ENCODE measurements at places on chromosomes 6 and 20. TPM values are rescaled to one million over a fixed set of nuclear protein-coding genes. Genes with fewer than 3 reads are reported as not detected.

Gene MBOAT1
- 10.7 TPM for total RNA-seq

Gene TMEM74B
- total RNA-seq, result 0.33 TPM

Gene CBLN4
- total RNA-seq, result not detected

Gene MOCS3
- 3.9 TPM for total RNA-seq

Gene CST4
- total RNA-seq, result not detected

Gene GSTA3
- not detected for total RNA-seq

Gene GPR63
- 1.8 TPM for total RNA-seq

Gene PPP1R16B
- 3.6 TPM for total RNA-seq

- H3K4me1 ChIP-seq, result no peaks in the 10 kb centered on the region
- no peak overlapping the region for H3K27ac ChIP-seq
- H3K36me3 ChIP-seq, result no peaks in the 10 kb centered on the region
- no peak for DNase-seq
- no peaks in the 10 kb centered on the region for H3K27me3 ChIP-seq
These were observed 479.4 kb upstream of the SLC35B3 start for GRCh38 chr6:8914700-8915099.

DNA sequence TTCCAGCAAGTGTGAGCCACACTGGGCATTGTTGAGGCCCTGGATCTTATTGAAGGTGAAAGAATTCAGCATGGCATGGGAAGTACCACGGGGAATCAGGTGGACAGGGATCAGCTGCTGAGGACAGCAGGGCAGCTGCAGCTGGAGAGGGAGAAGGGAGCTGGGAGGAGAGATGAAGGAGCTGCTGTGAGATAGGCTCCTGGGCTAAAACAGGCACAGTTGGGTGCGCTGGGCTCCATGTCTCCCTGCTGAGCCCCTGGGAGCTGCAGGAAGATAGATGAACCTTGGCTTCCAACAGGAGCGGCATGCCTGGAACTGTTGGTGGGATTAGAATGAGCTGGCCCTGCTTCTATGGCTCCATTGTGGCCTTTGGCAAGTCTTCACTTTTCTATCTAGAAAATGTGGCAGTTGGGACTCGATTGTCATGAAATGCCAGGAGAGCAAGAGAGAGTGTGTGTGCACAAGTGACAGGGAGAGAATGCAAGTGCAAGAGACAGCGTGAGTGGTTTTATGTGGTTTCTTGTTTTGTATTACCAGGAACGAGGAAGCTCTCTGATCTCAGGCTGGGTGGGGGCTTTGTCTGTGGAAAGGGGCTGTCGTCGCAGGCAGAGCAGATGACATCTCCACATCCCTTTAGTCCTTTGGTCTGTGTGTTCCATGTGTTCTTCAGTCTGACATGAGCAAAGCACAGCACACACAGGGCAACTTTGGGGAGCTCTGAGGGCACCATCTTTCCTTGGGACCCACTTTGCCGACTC lies 20.4 kb downstream of the SNPH start:
- H3K27me3 ChIP-seq, result no peaks in the 10 kb centered on the region
- H3K4me3 ChIP-seq, result no peak overlapping the region
- no peaks in the 10 kb centered on the region for H3K36me3 ChIP-seq
- H3K4me1 ChIP-seq, result no peaks in the 10 kb centered on the region
- no peak overlapping the region for H3K27ac ChIP-seq

DNA sequence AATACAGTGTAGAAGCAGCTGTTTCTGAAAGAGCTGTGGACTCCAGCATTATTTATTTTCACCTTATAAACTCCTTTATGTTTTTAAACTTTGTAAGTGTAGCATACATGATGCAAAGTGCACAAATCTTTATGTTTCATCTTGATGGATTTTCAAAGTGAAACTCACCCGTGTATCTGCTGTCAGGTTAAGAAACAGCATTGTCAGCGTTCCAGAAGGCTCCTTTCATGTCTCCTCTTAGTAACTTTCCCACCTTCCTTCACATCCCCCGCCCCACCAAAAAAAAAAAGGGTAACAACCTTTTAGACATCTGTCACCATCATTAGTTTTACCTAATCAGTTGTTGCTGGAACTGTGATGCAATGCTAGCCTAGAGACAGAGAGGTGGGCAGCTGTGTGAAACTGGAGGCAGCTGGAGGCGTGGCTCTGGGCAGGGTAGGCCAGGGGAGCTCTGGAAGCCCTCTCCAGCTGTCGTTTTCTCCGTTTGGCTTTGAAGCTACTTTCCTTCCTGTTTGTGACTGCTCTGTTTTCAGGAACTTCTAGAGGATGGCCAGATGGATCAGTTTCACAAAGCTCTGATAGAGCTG lies 7.2 kb downstream of the ACTR5 start:
- DNase-seq, result no peak
- H3K4me1 ChIP-seq, result no peaks in the 10 kb centered on the region
- H3K27ac ChIP-seq, result no peak overlapping the region
- no peaks in the 10 kb centered on the region for H3K27me3 ChIP-seq

- H3K27me3 ChIP-seq, result no peaks in the 10 kb centered on the region
- peak overlapping the region; percentile 96 for H3K4me3 ChIP-seq
- peaks cover 16% of the 10 kb centered on the region for H3K4me1 ChIP-seq
- peak overlapping the region; percentile 99 for H3K27ac ChIP-seq
These were observed 610 bp downstream of the ZNF217 start for GRCh38 chr20:53592992-53593465.

DNA sequence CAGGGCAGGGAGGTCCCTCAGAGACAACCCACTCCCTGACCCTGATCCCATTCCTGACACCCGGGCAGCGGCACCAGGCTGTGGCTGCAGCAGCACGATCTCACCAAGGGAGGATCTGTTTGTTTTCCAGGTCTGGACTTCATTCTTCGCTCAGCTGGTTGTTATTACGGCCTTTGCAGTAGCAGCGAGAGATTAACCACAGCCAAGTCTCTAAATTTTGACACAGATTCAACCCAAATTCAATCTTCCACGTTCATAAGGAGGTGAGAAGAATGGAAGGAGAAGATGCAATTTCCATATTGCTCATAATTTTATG lies 91.1 kb upstream of the THBS2 start:
- H3K4me3 ChIP-seq, result no peak overlapping the region
- H3K27me3 ChIP-seq, result no peaks in the 10 kb centered on the region

DNA sequence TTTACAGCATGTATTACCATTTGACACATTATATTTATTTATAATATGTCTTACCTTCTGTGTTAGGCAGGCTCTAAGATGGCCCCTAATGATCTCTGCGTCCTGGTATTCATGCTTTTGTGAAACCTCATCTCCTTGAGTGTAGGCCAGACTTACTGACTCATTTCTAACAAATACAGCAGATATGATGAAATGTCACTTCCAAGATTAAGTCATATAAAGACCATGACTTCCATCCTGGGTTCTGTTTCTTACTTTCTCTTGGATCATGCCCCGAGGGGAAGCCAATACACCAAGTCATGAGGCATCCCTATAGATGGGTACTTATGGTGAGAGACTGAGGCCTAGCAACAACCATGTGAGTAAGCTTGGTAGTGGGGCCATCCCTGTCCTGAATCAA lies 30.2 kb downstream of the ZHX3 start:
- no peaks in the 10 kb centered on the region for H3K4me1 ChIP-seq
- DNase-seq, result no peak
- no peak overlapping the region for H3K4me3 ChIP-seq
- H3K36me3 ChIP-seq, result no peaks in the 10 kb centered on the region
- no peak overlapping the region for H3K27ac ChIP-seq

DNA sequence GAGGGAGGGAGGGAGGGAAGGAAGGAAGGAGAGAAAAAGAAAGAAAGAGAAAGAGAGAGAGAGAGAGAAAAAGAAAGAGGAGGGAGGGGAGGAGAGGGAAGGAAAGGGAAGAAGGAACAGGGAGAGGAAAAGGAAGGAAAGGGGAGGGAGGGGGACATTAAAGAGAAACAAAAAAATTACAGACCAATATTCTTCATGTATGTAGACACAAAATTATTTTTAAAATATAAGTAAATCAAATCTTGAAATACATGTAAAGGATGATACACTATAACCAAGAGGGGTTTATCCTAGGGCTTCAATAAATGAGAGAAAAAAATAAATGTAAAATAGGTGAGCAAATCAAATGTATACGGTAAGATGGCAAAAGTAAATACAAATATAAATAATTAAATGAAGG lies 71.2 kb upstream of the TMEM244 start:
- H3K27ac ChIP-seq, result no peak overlapping the region
- no peak overlapping the region for H3K4me3 ChIP-seq
- no peaks in the 10 kb centered on the region for H3K4me1 ChIP-seq

DNA sequence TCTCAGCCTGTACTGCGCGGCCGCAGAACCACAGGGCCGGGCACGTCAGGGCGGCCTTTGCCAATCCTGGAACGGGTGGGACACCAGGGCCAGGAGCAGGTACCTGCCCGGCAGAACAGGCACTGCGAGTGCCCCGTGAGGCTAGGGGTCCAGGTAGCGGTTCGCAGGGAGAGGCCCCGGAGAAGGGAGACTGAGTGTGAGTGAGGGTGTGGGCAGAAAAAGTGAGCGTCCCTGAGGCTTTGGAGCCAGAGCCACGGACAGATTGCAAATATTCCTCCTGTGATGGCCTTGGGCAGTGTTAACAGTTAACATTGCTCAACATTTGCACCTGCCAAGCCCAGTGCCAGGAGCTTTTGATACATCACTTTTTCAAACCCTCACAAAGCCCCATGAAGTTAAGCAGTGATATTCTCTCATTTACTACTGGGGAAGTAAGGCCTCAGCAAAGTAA lies 491 bp downstream of the GNMT start:
- peaks cover 13% of the 10 kb centered on the region for H3K4me1 ChIP-seq
- DNase-seq, result no peak
- no peaks in the 10 kb centered on the region for H3K27me3 ChIP-seq
- no peak overlapping the region for H3K27ac ChIP-seq
- H3K36me3 ChIP-seq, result peaks cover 14% of the 10 kb centered on the region
- peak overlapping the region; percentile 50 for H3K4me3 ChIP-seq

- no peak overlapping the region for H3K27ac ChIP-seq
- H3K36me3 ChIP-seq, result no peaks in the 10 kb centered on the region
- peaks cover 4% of the 10 kb centered on the region for H3K4me1 ChIP-seq
- H3K27me3 ChIP-seq, result no peaks in the 10 kb centered on the region
These were observed 144.2 kb downstream of the PDSS2 start for GRCh38 chr6:107315114-107315513.

GRCh38 chr6:71259888-71260604 lies 28.6 kb upstream of the OGFRL1 start:
- no peak overlapping the region for H3K4me3 ChIP-seq
- DNase-seq, result no peak
- no peaks in the 10 kb centered on the region for H3K27me3 ChIP-seq

- H3K4me1 ChIP-seq, result no peaks in the 10 kb centered on the region
- no peak overlapping the region for H3K27ac ChIP-seq
- DNase-seq, result no peak
- peaks cover 5% of the 10 kb centered on the region for H3K27me3 ChIP-seq
These were observed 14.5 kb upstream of the ITPR3 start for GRCh38 chr6:33606642-33607041.

DNA sequence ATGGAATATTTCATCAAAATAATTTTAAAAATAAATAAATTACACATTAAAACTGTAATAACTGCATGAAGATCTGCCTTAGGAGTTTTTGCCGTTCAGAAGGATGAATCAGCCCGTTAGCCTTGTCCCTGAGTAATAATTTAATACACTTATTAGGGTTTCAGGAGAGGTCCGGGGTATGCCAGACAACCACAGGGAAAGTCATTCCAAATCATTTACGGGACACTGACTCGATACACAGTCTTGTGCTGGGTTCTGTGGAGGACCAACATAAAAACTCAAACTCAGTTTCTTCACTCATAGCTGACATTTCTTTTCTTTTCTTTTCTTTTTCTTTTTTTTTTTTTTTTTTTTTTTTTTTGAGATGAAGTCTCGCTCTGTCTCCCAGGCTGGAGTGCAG lies 735 bp upstream of the LY6G6F start:
- no peak overlapping the region for H3K27ac ChIP-seq
- H3K27me3 ChIP-seq, result no peaks in the 10 kb centered on the region
- no peaks in the 10 kb centered on the region for H3K36me3 ChIP-seq
- peaks cover 24% of the 10 kb centered on the region for H3K4me1 ChIP-seq
- no peak overlapping the region for H3K4me3 ChIP-seq

DNA sequence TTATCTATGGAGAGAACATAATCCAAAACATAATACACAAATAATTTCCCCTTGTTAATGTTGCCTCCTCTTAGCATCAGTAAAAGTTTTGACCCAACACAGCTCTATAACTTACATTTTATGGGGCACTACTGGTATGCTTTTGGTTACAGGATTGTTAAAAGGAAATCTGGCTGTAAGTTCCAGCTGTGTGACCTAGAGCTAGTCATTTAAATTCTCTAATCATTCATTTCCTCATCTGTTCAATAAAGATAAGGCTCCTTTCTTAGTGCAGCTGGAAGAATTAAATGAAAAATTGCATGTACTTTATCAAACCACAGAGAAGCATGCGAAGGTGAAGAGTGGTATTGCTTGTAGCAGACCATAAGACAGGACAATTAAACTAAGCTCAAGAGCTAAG lies 4.6 kb downstream of the SLC17A2 start:
- H3K36me3 ChIP-seq, result no peaks in the 10 kb centered on the region
- H3K27ac ChIP-seq, result no peak overlapping the region
- H3K27me3 ChIP-seq, result no peaks in the 10 kb centered on the region
- no peaks in the 10 kb centered on the region for H3K4me1 ChIP-seq
- no peak for DNase-seq

- no peak for DNase-seq
- no peak overlapping the region for H3K27ac ChIP-seq
- H3K36me3 ChIP-seq, result no peaks in the 10 kb centered on the region
These were observed 99.5 kb upstream of the SIRPG start for GRCh38 chr20:1757072-1757471.

DNA sequence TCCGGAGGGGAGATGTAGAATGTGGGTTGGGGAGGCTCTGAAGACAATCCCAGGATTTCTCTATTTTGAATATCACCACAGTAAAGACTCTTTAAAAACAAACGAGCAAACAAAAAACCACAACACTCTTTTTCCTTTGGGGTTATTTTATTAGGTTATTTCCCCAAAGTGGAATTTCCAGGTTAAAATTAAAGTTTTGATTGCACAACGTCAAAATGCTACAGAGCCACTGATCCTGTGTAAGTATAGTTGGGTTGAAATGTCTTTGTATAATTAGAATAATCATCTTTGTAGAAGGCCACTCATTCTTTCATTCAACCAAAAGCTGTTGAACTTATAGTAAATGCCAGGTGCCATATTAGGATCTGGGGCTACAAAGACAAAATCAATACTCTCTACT lies 19.6 kb upstream of the PIM1 start:
- no peaks in the 10 kb centered on the region for H3K36me3 ChIP-seq
- no peaks in the 10 kb centered on the region for H3K27me3 ChIP-seq
- no peak for DNase-seq
- H3K4me3 ChIP-seq, result no peak overlapping the region
- H3K27ac ChIP-seq, result no peak overlapping the region

DNA sequence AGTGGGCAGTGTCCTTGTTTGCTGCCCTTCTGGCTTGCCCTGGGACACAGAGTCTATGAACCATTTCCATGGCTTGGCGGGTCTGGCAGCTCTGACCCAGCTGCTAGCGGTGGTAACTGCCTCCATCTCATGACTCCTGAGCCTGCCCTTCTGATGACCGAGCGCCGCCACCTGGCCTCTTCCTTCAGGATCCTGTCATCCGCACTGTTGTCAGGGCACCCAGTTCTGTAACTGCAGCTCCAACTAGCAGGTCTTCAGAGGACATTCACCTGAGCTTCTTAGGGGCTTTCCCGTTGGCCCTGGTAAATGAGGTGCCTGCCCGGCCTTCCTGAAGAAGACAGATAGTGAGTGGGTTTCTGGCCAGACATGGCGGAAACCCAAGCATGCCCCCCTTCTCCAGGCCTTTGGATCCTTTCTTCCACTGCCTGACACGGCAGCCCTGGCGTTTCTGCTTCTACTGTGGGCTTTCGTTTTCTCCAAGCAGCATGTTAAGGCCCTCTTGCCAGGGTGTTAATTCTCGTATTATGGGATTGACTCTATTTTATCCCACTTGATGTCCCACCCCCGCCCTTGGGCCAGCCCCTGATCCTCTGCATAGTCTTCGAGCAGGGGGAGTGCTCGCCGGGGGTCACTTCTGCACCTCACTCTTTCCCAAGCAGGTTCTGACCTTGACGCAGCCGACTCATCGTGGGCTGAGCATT lies 24.7 kb downstream of the PACSIN1 start:
- H3K36me3 ChIP-seq, result no peaks in the 10 kb centered on the region
- peaks cover 9% of the 10 kb centered on the region for H3K4me1 ChIP-seq
- H3K27me3 ChIP-seq, result no peaks in the 10 kb centered on the region
- DNase-seq, result peak; percentile 38
